ENCODE measurements at places on chromosomes 4 and X.
A peak's percentile ranks its signal among the peaks of the same experiment; 100 is the strongest.

- no peak for DNase-seq
Measured at GRCh38 chr4:108685036-108685686, 34.8 kb downstream of the OSTC start.

DNA sequence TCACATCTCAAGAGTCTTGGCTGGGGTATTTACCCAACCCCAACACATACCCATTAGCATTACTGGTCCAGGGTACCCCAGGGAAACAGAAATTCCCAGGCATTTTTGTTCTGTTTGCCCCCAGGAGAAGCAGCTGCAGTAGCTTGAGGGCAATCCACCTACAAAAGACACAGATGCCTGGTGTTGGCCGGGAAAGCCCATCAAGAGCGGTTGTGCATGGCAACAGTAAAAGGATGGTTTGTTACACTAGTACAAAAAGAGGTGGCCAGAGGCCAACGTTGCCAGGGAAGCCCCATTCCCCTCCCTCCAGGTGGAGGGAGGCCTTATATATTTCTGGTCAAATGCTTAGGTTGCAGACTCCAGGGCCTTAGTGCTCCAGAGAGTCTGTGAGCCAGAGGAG, 637.8 kb downstream of the BCOR start:
- no peak for DNase-seq

- no peak for DNase-seq
Measured at GRCh38 chrX:154025230-154025629, 5.5 kb upstream of the IRAK1 start.

DNA sequence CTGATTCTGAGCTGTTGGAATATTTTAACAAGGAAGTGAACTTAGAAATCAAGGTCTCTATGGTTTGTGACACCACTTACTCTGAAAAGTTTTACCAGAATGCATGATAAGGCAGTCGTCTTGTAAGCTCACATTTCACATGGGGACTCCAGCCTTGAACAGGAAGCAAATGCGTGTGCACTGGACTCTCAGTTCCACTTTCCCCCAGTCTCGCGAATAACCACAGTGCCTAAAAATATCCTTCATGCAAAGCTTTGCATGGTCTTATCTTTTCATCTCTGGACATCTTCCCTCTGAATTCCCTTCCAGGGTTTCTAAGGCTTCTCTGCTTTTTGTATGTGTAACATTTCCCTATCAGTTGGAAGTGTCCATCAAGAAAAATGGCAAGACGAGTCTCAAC, 581.8 kb downstream of the NLGN4X start:
- DNase-seq, result no peak

GRCh38 chr4:4502694-4503311, 39.0 kb downstream of the STX18 start:
- no peak for DNase-seq

DNA sequence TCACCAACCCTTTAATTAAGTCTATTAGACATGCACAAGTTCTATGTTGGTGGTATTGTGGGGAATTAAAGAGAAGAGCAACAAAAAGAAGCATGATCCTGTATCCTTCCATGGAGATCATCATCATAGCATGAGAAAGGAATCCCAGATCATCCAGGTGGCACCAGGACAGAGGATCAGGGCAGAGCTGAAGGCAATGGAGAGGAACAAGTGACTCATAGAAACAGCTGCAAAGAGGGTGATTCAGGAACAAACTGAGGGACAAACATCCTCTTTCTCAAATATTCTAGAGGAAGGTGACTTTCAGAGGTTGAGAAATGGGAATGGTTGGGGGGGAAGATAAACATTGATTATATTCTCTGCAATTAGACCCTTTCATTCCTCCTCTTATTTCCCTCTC, 105.5 kb upstream of the OTUD4 start:
- DNase-seq, result no peak

- no peak for DNase-seq
Measured at GRCh38 chrX:40102393-40103381, 4.9 kb upstream of the BCOR start.

DNA sequence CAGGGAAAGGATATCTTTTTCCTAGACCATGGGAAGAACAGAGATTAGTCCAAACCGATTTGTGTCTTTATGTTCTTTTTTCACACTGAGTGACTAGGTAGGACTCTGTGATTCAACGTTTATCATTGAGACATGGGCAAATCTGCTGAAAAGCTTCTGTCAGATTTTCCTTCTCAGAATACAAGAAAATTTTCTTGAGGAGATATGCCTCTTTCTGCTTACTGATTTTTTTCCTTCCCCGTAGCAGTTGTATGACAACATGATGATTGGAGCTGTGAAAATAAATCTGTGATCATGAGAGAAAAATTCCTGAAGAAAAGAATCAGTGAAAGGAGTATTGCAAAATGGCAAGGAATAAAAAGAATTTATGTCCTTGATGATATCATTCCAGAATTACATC, 130.6 kb upstream of the FAT4 start:
- no peak for DNase-seq

- DNase-seq, result no peak
Measured at GRCh38 chr4:162497564-162498167, 333.9 kb upstream of the FSTL5 start.

DNA sequence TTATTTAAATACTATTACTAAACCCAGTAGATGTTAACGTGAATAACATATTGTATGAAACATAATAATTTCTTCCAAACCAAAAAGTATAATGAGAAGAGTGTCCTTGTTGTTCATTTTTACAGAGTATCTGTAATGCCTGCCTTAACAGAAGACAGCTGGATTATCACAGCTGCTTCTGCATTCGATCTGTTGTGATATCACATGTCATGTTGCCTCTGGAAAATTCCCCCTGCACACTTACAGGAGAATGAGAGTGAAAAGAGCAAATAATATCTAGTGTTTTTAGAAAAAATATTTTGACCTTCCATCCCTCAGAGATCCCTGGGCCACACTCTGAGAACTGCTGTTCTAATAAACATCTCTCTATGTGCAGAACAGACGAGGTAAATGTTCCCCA, 240.1 kb upstream of the NOCT start:
- no peak for DNase-seq

GRCh38 chr4:154082760-154083535, 294.1 kb upstream of the SFRP2 start:
- no peak for DNase-seq

DNA sequence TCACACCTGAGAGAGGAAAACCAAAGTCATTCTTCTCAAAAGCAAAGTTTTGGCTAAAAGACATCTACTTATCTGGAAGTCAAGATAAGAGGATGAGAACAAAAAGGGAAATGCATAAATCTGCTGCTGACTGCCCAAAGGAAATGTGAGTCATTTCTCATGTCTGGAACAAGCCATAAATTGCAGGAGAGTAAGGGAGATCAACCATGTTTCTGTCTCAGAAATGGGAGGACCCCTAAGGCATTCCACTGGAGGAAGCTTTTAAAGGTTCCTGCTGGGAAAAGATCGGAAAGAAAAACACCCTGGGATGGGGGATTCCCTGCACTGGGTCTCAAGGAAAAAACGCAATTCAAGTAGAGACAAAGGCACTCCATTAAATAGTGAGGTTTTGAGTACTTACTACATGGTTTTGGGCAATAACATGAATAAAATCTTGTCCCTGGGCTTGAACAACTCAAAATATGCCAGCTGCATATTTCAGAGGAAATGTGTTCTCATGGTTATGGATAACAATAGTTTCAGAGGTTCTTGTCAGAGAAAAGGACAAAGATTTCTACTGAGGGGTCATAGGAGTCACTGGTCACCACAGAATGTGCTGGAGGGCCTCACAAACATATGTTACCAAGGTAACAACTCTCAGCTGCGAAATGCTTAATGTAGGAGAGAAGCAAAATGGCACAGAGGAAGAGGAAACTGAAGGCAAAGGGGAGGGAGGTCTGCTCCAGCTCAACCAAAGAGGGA, 19.3 kb downstream of the GPR143 start:
- no peak for DNase-seq

- DNase-seq, result peak; percentile 41
Measured at GRCh38 chrX:40105835-40106675, 8.3 kb upstream of the BCOR start.

- no peak for DNase-seq
Measured at GRCh38 chr4:83569429-83569828, 33.5 kb downstream of the GPAT3 start.

DNA sequence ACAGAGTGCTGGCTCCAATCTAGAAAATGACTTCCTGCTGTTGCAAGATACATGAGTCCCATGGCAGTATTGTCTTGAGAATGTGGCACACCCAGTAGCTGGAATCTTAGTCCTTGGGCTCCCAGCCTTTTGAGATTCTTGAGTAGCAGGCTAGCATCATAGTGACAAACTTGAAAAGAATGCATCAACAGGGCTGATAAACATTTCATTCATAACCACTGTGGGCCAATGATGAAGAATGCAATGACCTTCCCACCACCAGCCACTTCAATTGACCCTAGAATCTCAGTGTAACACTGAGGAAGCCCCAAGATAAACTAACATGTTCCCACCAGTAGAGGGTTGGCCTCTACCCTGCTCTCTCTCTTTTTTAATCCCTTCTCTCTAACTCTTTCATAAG, 329.3 kb downstream of the GBA3 start:
- no peak for DNase-seq

DNA sequence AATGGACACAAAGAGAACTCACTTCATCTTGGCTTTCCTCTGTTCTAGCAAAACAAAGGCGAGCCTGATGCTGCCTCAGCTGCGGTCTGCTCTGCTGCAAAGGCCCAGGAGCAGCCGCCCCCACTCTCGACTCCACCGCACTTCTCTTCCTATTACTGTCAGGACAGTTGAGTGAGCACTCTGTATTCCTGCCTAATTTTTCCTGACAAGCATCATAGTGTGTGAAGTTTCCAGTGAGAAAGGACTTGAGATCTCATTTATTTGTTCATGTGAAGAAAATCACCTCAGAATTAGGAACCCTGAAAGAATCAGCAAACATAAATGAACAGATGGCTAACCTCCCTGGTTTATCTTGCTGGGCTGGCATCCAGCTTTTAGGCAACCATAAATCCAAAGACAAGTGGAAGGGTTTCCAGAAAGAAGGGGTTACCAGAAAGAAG, 15.6 kb downstream of the SCARB2 start:
- DNase-seq, result no peak

- no peak for DNase-seq
Measured at GRCh38 chr4:146232131-146232722, 17.9 kb downstream of the REELD1 start.

- no peak for DNase-seq
Measured at GRCh38 chr4:109079731-109080130, 222.7 kb downstream of the COL25A1 start.

- no peak for DNase-seq
Measured at GRCh38 chr4:156362581-156362980, 408.9 kb upstream of the CTSO start.

DNA sequence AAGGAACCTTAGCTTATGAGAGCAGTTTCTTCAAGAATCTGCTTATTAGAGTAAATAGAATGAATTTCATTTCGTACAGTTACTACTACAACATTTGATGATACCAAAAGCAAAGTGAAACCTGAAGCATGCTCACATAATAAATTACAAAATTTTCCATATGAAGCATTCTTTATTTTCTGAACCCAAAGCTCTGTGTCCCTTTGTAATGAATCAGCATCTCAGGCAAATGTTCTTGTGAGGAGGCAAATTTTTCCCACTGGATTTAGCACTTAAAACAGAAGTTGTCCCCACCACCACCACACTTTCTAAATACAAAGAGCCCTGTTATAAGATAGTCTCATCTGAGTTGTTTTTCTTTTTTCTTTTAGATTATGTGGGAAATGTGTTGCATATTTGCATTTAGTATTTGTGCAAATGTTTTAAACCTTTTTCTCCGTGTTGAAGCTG, 70.7 kb upstream of the NFKB1 start:
- DNase-seq, result no peak

DNA sequence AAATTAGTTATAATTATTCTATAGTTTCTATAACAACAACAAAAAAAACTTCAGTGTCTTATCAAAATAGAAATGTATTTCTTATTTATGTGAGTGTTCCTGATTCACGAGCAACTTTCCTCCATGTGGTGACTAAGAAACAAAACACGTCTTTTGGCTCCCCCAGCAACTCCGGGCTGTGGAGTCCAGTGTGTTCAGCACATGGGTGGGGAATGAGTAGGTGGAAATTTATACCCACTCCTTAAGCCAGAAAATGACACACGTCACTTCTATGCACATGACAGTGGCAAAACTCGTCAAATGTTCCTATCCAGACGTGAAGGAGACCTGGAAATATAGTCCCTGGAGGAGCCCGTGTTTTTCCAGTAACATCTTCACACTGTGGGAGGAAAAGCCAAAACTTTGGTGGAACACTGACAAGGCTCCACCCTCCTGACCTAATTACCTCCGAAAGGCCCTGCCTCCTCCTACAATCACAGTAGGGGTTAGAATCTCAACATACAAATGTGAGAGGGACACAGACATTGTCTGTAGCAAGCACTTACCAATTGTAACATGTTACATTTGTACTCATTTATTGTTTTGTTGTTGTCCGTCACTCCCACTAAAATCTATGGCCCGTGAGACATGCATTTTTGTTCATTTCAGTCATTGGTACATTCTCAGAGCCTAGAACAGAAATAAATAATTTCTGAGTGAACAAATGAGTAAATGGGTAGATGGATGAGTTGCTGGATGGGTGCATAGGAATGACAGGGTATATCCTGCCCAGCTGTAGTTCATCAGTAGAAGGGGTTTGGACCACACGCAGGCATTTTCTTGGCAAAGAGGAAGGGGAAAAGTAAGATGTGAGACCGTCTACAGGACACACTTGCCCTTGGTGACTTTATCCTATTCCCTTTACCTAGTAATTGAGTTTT, 605.8 kb upstream of the TENM3 start:
- no peak for DNase-seq

DNA sequence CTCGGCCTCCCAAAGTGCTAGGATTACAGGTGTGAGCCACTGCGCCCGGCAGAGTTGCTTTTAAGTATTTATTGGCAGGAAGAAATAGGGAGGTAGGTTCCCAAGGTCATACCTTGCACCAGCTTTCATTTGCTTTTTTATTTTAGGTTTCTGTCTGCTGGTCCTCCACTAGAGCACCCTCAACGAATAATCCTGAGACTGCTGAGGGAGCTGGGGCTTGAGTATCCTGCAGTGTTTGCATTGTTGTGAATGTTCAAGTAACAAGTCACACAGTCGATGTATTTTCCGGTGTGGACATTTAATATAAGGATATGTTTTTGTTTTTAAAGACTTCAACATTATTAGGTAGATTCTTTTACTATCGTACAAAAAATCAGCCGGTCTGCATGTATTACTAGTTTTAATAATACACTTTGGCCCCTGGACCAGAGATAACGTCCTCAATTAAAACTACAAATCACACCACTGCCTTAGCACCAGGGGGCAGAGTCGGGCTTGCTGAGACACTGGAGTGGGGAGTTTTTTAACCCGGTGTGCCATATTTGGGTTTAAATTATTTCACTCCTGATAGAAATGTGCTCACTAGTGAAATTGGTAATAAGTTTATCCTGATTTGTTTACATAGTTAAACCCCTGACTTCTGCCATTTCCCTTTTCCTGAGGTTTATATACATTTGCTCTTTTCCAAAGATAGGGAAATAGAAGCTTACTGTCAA, 11.6 kb downstream of the SMIM20 start:
- DNase-seq, result no peak

GRCh38 chr4:114384629-114385028, 214.0 kb upstream of the UGT8 start:
- DNase-seq, result no peak

Data from activated B cell treated with CpG ODN at 0.5 μM for 24 hours (primary cell).